ENCODE measurements at places on chromosomes 3 and 15.
A peak's percentile ranks its signal among the peaks of the same experiment; 100 is the strongest.

DNA sequence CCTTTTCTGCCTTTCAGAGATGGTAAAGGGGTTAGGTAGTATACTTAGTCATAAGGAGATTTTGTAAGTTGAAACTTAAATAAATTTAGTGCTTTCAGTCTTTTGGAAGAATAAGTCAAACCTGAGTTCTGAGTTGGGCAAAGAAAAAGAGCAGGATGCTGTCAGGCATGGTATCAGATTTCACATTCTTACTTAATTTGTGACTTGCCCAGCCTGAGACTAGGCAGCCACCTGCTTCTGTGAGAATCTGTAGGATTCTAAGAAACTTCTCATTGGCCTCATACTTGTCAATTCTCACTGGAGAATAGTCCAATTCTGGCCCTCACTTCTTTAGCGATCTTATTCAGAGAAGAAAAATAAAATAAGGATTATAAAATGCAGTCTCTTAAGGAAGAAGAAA, 577.5 kb downstream of the DIPK2A start:
- H3K36me3 ChIP-seq, result no peaks in the 10 kb centered on the region
- no peak for DNase-seq
- no peaks in the 10 kb centered on the region for H3K4me1 ChIP-seq
- no peaks in the 10 kb centered on the region for H3K27me3 ChIP-seq
- no peak overlapping the region for H3K27ac ChIP-seq
- H3K4me3 ChIP-seq, result no peak overlapping the region

DNA sequence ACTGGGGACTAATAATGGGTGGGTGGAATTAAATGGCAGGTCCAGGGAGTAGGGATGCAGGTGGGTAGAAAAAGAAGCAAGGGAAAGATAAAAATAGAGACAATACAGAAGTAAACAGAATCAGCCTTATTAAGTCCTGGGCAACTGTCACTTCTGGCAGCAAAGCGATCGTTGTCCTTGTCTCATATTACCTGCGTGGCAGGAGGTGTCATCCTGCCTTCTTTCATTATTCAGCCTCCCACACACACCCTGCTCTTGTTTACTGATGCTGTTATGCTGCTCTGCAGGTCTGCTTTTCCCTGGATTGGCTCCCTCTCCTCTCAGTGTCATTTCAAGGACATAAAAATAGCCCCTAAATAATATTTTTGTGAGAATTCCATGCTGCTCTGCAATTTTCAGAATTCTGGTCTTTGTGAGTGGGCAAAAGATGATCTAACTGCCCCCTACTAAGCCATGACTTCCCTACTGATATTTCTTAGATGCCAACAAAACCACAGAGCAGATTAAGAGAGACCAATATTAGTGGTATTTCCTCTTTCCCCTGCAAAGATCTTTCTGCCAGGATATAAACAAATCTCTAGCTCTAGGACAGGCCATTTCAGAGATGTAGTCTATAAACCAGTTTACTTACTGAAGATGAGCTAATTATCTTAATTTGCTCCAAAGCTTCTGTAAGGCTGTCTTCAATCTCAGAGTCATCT, 8.5 kb downstream of the VEPH1 start:
- peaks cover 1% of the 10 kb centered on the region for H3K27me3 ChIP-seq
- DNase-seq, result no peak
- no peak overlapping the region for H3K4me3 ChIP-seq
- no peaks in the 10 kb centered on the region for H3K36me3 ChIP-seq
- H3K27ac ChIP-seq, result no peak overlapping the region
- H3K4me1 ChIP-seq, result no peaks in the 10 kb centered on the region

GRCh38 chr3:72750405-72750965, 97.8 kb downstream of the SHQ1 start:
- H3K27ac ChIP-seq, result no peak overlapping the region
- DNase-seq, result no peak
- peaks cover 1% of the 10 kb centered on the region for H3K4me1 ChIP-seq
- no peaks in the 10 kb centered on the region for H3K36me3 ChIP-seq
- no peak overlapping the region for H3K4me3 ChIP-seq

DNA sequence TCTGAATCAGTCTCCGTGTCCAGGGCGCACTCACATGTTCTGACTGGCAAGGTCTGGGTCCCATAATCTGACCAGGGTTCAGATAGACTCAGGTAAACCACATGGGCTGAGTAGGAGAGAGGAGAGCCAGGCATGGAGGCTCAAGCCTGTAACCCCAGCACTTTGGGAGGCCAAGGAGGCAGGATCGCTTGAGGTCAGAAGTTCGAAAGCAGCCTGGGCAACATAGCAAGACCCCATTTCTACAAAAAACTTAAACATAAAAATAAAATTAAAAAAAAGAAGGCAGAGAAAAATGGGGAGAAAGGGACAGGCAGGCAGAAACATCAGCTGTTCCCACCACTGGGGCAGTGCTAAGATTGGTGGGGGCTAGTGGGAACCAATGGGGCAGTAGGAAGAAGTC, 5.4 kb downstream of the TMEM43 start:
- DNase-seq, result no peak
- H3K4me3 ChIP-seq, result no peak overlapping the region
- H3K27ac ChIP-seq, result no peak overlapping the region

DNA sequence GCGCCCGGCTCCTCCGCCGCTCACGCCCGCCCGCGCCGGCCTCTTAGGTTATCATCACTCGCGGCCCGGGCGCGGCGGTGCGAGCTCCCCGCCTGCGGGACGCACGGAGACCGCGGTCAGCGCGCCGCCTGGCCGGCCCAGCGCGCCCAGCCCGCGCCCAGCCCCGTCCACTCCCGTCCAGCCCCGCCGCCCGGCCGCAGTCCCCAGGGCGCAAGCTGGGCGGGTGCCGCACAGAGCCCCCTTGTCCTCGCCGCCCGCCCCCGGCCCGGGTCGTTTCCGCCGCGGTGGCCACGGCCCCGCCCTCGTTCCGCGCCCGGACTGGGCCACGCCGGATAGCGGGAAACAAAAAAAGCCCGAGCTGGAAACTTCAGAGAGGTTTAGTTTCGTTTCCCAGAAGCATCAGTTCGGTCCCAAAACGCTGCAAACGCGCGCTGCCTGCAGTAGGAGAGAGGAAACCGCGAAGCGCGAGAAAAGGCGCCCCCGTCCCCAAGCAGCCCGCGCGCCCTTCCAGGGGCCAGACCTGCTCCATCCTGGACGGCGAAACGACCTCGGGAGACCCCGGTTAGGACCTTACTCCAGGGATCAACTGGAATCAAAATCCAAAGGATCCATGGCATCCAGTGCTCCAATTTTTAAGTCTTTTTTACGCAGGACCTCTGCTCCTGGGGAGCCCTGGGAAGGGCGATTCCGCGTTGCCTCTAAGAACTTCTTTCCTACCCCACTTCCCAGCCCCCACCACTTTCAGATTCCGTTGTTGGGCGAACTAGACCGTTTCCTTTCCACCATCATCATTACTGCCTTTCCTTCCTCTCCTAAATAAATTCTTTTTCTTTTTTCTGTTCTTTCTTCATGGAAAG, at the start of gene ATP10A:
Gene ATP10A (minus strand): TSS at position 217 of the 857 bp plus-strand sequence. CDS start 231 bp downstream, outside the sequence.
- peaks cover 27% of the 10 kb centered on the region for H3K4me1 ChIP-seq
- DNase-seq, result peak; percentile 29
- H3K4me3 ChIP-seq, result peak within 1 kb of the TSS; percentile 56
- no peak within 1 kb of the TSS for H3K27ac ChIP-seq
- no peaks in the 10 kb centered on the region for H3K27me3 ChIP-seq
- H3K36me3 ChIP-seq, result no peaks in the 10 kb centered on the region

DNA sequence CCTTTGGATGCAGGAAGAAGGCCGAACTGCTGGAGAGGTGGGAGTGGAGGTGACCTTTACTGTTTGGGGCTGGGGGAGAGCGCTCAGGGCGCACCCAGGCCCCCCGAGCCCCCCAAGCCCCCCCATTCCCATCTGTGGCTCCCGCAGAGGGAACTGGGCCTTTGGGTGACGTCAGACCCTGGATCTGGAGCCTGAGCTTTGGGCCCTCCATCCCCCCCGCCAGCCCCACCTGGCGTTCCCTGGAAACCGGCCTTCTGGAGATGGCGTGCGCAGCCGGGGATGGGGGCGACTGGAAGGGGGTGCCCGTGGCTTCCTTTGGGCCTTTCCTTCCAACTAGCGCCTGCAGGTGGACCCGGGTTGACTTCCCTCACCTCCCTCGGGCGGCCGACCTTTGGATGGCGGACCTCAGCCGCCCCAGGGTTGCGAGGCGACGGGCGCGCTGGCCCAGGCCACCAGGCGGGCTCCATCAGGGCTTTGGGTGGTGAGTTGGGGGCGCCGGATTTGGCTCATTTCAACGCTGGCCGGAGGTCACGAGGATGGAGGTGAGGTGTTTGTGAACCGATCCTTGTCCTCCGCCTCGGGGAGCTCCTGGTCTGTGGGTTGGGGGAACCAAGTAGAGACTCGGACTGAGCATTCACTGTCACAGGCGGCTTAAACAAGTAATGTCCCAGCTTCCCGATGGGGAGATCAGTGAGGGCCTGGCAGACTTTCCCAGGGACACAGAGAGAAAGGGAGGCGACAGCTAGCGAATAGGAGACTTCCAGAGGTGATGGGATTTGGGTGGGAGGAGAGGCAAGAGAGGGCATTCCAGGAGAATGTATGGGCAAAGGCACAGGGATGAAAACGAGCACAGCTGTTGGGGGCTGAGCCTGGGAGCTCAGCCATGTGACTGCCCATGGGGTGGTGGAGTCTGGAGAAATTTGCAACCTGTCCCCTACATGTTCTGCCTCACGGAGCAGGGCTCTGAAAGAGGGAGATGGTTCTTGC, 709 bp downstream of the SCAMP5 start:
- peak overlapping the region; percentile 55 for H3K4me3 ChIP-seq
- H3K27me3 ChIP-seq, result peaks cover 57% of the 10 kb centered on the region
- no peak for DNase-seq
- H3K36me3 ChIP-seq, result no peaks in the 10 kb centered on the region
- H3K4me1 ChIP-seq, result peaks cover 23% of the 10 kb centered on the region
- no peak overlapping the region for H3K27ac ChIP-seq

DNA sequence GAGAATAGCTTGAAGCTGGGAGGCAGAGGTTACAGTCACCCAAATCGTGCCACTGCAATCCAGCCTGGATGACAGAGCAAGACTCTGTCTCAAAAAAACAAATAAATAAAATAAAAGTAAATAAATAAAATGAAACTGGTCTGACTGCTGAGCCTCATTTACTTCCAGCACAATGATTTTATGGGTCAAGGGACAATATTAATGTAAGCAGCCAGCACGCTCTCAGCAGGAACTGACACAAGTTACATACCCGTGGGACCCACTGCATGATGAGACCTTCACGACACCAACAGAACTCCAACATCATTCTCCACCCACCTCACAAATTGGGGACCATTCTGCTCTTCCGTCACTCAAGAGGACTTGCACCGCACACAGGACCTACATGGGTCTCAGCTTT, 230.3 kb downstream of the MAGI1 start:
- H3K4me1 ChIP-seq, result no peaks in the 10 kb centered on the region
- no peaks in the 10 kb centered on the region for H3K36me3 ChIP-seq
- H3K4me3 ChIP-seq, result no peak overlapping the region
- DNase-seq, result no peak
- no peak overlapping the region for H3K27ac ChIP-seq

DNA sequence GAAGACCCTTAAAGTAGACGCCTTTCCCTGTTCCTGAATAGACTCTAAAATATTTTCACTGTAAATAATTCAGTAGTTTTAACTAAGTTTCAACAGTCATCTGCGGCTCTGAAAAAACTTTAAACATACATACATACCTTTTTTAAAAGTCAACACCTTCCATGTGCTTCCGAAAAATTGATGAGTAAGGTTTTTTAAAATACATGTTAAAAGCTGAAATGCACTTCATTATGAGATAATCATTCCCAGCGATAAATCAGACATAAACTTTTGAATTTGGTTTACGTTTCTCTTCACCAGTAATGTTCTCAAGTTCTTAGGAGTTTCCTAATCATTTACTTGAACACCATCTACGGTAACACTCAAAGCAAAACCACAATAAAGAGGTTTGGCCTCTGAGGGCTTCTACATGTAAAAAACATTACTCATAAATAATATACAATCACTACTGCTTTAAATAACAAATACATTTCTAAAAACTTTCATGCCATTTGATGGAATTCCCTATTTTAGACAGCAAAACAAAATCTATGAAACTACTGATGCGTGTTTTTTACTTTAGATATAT, 403.5 kb downstream of the SHQ1 start:
- H3K27me3 ChIP-seq, result no peaks in the 10 kb centered on the region
- H3K4me3 ChIP-seq, result no peak overlapping the region
- peaks cover 44% of the 10 kb centered on the region for H3K4me1 ChIP-seq
- H3K36me3 ChIP-seq, result no peaks in the 10 kb centered on the region
- H3K27ac ChIP-seq, result no peak overlapping the region

DNA sequence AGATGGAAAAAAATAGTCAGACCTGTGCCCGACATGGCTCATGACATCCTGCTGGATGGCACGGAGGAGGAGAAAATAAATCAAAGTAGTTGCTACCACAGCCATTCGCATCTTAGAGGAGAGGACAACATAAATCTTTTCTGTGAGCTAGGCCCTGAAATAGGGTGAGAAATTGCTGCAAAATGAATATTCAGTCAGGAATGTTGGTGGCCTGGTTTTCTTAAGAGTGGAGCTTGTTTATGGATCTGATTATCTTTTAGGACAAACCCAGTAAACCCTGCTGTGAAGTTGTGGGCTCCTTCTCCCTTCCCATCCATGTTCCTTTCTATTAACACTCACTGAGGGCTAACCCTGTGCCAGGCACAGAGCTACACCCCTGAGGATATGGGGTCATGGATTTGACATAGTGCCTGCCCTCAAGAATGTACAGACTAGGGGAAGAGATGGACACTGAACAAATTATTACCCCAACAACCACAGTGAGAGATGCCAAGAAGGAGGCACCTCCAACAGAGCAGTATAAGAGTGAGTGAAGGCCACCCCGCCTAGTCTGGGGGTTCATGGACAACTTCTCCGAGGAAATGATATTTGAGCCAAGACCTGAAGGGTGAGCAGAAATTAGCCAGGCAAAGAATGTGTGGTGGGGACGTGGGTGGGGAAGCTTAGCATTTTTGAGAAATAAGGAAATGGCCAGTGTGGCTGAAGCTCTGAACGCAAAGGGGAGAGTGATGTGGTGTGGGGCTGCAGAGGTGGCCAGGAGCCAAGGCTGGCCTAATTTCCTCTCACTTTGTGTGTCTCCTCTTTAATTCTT, 68.9 kb upstream of the ARL8B start:
- no peak for DNase-seq
- peaks cover 37% of the 10 kb centered on the region for H3K4me1 ChIP-seq
- H3K4me3 ChIP-seq, result no peak overlapping the region
- H3K36me3 ChIP-seq, result no peaks in the 10 kb centered on the region
- H3K27ac ChIP-seq, result no peak overlapping the region

DNA sequence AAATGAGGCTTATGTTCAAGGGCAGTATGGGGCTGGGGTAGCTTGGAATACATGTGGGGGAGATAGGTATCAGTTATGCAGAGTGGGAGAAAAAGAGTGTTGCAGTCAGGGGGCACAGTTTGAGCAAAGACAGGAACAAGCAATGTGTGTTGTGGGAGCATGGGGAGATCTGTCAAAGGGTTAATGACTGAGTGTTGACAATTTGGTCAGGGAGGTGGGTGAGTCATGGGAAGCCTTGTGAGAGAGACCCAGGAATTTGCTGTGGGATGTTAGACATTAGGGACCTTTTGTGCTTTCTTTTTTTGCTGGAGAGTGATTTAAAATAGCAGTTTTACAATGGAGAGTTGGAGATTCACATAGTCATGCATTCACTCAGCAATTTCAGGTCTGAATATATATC, 221.6 kb upstream of the NR2E3 start:
- H3K27ac ChIP-seq, result no peak overlapping the region
- H3K27me3 ChIP-seq, result no peaks in the 10 kb centered on the region
- no peak for DNase-seq
- no peaks in the 10 kb centered on the region for H3K36me3 ChIP-seq
- H3K4me3 ChIP-seq, result no peak overlapping the region
